ENCODE measurements at places on chromosomes 1 and 21. TPM values are rescaled to one million over a fixed set of nuclear protein-coding genes. Genes with fewer than 3 reads are reported as not detected.

Gene LIPI
- total RNA-seq, result not detected

DNA sequence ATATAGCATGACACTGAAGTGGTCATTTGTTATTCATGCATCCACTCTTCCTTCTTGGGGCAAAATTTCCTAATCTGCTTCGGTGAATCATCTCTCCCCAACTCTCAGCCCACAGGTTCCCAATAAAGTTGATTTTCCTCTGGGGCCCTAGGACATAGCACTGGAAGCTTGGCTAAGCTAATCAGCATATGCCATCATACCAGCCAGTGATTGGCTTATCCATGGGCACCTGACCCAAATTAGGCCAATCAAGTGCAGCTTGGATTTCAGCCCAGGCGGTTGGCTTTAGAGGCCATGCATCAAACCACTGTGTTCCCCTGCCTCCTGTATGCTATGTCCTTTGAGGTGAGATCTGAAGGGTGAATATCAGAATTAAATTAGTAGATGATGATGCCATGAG lies 58.9 kb downstream of the C1orf94 start:
- no peak for DNase-seq

Gene CA6
- not detected for total RNA-seq

Gene MROH7
- 0.29 TPM for total RNA-seq

GRCh38 chr21:15249285-15249993 lies 184.6 kb upstream of the NRIP1 start:
- no peak for DNase-seq

- DNase-seq, result no peak
Observed at GRCh38 chr1:91779548-91780021, 106.4 kb downstream of the TGFBR3 start.

Gene NUDT4B
- total RNA-seq, result 0.78 TPM

Gene RUNX3
- total RNA-seq, result 0.07 TPM

Gene SPATA21
- total RNA-seq, result not detected

GRCh38 chr1:8396786-8397406 lies 79.0 kb downstream of the SLC45A1 start:
- no peak for DNase-seq

DNA sequence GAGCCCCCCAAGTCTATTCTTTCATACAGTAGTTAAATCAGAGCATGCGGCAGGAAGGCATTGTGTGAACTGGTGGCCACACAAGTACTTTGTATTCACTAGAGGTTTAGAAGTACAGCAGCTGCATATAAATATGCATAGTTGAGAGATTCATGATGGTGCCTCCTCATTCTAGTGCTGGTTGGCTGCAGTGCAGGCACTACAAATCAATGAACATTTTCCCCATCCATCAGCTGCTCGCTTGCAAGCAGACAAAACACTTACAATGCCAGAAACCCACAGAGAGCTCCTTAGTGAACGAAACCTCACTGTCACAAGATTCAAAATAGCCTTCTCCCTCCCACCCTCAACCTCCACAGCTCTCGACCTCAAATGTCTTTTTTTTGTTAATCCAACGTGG lies 726.2 kb downstream of the USP25 start:
- DNase-seq, result no peak

- DNase-seq, result no peak
Observed at GRCh38 chr1:115330480-115331013, 7.5 kb downstream of the NGF start.

Gene S100A9
- 0.95 TPM for total RNA-seq

- no peak for DNase-seq
Observed at GRCh38 chr1:102776071-102776470, 332.3 kb downstream of the COL11A1 start.

Gene AMY1B
- not detected for total RNA-seq

- no peak for DNase-seq
Observed at GRCh38 chr1:238488401-238488800, 597.7 kb upstream of the ZP4 start.

- DNase-seq, result peak; percentile 11
Observed at GRCh38 chr1:216221260-216221700, 202.0 kb downstream of the USH2A start.

Gene LCE1A
- not detected for total RNA-seq

Gene USH2A
- 0.55 TPM for total RNA-seq

Measured in progenitor cell of endocrine pancreas (in vitro differentiated cells).